Activated naive CD4-positive, alpha-beta T cell treated with anti-CD3 and anti-CD28 coated beads, Interleukin-2, amount 50 U/mL, for 16 hours (primary cell): ENCODE measurements at places on chromosomes 1 and 21.

DNA sequence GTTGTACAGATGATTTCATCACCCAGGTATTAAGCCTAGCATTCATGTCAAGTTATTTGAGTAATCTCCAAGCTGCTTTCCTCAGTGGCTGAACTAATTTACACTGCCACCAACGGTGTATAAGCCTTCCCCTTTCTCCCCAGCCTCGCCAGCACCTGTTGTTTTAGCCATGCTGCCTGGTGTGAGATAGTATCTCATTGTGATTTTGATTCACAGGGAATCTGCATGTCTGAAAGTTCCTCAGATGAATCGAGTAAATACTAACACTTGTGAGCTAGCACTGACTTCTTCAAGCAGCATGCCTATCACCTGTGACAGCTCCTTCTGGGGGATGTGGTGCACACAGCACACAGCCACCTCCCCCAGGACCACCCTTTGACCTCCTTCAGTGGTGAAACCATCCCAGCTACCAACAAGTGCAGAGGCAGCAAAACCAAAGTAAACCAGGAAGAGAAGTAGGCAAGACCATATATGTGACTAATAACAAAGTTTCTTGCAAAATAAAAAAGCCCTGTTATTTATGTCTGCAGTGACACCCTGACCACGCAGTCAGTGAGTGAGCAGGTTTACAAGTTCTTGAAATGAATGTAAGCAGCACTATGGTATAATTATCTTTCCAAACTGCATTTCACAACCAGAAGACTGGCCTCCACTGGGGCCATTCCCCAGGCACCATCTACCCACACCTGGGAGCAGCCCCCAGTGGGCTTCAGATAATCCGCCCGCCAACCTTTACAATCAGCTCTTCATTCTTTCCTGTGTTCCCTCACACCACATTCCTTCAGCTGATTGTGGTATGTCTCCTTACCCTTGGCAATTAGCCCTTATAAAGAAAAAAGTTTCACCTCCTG is 173.8 kb downstream of the ETS2 start:
- DNase-seq, result no peak

GRCh38 chr1:24117132-24117531 is 5.2 kb upstream of the MYOM3 start:
- no peak for DNase-seq

GRCh38 chr1:209402697-209403096 is 180.8 kb upstream of the CAMK1G start:
- DNase-seq, result no peak

DNA sequence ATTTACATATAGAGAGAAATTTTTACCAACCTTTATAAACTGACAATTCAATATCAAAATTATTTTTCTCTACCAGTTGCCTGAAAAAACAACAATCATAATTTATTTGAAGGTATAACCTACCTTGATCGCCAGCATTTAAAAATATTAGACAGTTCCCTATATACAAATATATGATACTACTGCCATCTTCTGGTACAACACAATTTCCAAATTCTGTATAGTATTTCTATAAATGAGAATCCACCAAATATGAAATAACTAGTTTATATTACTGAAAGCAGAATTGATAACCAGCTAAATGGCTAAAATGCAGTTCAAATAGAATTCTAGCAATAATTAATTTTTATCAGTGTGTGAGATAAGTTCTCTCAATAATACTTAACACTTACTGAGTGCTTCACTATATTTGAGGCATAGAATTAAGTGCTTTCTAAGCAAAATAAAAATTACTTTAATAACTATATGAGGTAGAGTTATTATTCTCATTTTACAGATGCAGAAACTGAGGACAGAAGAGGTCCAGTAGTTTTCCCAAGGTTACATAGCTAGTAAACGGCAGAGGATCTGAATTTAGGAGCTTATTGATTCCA is 75.6 kb downstream of the PIGK start:
- no peak for DNase-seq

DNA sequence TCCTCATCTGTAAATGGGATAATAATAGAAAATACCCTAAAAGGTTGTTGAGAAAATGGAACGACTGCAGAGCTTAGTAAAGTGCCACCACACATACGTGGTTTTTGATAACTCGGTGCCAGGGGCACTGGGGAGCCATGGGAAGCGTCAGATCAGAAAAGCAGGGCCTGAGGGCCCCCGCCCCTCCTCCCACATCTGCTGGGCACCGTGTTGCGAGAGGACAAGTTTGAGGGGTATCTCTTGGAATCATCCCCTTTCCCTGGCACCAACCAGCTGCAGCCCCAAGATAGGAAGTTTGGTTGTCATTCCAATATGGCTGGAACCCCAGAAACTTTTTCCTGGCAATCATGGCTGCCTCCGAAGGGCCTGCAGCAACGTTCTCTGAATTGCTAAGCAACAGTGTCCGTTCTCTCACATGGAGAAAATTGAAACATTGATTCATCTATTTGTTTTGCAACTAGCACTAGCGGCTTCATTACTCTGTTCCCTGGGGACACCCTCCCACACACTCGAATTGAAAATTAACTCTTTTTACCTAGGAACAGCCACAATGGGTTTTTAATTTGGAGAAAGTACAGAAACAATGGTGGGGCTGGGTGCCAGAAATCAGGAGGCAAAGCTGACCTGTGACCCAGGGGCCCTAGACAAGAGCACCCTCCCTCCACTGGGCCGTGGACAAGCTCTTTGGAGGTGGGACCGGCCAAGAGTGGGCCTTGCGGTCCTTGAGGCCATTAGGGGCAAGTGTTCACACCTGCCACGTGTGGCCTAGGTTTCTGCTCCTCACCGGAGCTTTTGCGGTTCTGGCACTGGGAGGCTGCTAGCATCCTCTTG is 190.0 kb upstream of the VAMP3 start:
- no peak for DNase-seq

GRCh38 chr1:118298397-118298796 is 113.4 kb upstream of the SPAG17 start:
- no peak for DNase-seq
